ENCODE measurements at places on chromosomes 11 and 22.
A peak's percentile ranks its signal among the peaks of the same experiment; 100 is the strongest.

GRCh38 chr11:130522284-130522961 lies 74.0 kb downstream of the ADAMTS15 start:
- peak; percentile 96 for ATAC-seq

GRCh38 chr11:134459246-134460061 lies 47.4 kb upstream of the B3GAT1 start:
- ATAC-seq, result no peak

DNA sequence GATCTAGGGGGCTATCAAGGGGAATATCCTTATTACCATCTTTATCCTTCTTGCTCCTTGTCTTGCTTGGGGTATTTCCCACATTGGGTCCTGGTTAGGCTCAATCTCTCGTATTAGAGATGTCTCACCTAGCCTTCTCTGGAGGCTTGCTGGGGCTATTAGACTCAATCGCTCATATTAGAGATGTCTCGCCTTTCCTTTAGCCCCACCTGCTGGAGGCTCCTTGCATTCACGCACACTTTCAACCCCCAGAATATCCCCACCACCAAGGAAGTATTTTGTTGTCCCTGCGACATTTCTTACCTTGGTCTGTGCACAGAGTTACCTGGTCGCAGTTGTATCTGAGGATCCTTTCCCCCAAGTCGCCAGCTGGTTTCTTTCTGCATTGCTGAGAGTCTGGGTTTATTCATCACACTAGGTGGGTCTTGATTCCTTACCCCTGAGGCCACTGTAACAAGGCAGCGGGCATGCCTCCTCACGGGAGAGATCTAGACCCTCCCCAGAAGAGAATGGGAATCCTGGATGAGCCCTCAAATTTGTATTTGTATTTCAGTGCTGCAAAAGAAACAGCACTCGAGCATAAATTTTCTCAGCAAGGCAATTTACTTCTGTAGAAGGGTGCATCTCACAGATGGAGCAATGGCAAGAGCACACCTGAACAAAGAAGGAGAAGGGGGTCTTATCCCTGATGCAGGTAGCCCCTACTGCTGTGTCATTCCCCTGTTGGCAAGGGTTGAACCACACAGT lies 15.9 kb upstream of the HYLS1 start:
- ATAC-seq, result no peak

- no peak for ATAC-seq
These were observed 2.5 kb downstream of the LIF start for GRCh38 chr22:30244066-30244465.

DNA sequence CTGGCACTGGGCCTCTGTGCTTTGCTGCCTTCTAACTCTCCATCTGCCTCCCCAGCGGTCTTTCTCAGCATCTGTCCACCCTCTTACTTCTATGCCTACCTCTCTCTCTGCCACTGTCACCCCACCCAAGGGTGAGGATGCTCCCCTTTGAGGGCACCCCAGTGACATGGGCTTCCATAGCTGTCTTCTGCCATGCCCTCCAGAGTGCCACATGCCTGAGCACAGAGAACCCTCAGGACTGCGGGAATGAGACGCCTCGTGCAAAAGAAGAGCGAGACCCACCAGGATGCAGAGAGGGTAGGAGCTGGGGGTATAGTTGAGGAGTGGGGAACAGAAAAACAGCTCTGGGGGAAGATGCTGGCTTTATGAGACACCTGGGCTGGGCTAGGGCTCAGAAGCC lies 64.3 kb downstream of the BTG4 start:
- no peak for ATAC-seq

DNA sequence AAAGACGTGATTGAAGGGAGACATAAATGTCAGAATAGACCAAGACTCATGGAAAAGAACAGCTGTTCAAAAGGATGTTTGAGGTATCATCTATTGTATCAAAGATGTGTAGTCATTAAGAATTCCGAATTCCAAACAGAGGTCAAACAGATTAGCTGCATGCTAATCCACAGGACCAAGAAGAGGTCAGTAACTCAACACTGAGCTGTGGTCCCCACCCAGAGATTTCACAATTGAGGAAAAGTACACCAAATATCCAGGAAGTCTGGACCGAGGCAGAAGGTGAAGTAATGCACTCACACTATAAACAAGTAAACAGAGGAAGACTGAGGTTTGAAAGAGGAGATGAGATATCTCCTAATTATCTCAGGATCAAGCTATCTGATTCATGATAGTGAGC lies 29.6 kb upstream of the OR5P2 start:
- no peak for ATAC-seq

- ATAC-seq, result peak; percentile 87
These were observed 202.8 kb downstream of the ADAMTS15 start for GRCh38 chr11:130651066-130651855.

DNA sequence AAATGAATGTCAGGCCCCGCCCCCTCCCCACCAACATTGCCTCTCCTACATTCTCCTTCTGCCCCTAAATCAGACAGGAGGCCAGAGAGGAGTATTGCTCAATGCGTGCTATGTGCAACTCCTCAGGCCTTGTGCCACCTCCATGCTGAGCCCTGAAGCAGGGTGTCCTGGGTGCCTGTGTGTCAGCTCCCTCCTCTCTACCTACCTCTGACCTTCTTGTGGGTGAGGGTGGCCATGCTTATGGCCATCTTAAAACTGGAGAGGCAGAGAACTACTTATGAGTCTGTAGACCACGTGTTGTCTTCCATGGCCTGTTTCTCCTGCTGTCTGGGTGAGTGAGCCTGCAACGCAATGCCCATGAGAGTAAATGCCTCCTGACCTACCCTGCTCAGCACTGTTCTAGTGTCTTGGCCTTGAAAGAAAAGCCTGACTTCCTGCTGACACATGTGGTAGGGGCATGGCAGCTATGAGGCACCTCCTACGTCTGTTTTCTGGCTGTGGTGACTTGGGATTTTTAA lies 10.5 kb downstream of the MCAM start:
- ATAC-seq, result no peak

- ATAC-seq, result no peak
These were observed 6.3 kb downstream of the NXPE2 start for GRCh38 chr11:114684636-114685035.

GRCh38 chr11:3684819-3685172 lies 13.6 kb upstream of the CHRNA10 start:
- no peak for ATAC-seq

- peak; percentile 27 for ATAC-seq
These were observed at the start of gene ZFTA for GRCh38 chr11:63768237-63769041. TSS of gene ZFTA (minus strand) at chr11:63768775. CDS start at chr11:63768622, 153 bp downstream.

DNA sequence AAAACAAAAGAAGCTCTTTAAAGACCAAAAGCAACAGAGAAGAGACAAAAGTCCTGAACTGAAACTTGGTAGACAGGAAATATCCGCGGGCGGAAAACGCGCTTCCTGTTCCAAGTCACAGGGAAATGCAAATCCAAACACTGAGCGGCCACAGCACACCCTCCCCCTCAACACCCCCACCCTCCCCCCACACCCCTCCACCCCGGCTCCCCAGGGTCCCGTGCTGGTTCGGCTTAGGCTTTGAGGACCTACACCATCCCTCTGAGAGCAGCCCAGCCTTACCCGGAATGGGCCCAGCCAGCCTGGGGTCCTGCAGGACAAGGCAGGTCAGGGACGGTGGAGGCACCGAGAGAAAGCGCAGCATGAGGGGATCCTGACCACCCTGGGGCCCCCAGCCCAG lies 160.4 kb downstream of the BRD1 start:
- no peak for ATAC-seq

DNA sequence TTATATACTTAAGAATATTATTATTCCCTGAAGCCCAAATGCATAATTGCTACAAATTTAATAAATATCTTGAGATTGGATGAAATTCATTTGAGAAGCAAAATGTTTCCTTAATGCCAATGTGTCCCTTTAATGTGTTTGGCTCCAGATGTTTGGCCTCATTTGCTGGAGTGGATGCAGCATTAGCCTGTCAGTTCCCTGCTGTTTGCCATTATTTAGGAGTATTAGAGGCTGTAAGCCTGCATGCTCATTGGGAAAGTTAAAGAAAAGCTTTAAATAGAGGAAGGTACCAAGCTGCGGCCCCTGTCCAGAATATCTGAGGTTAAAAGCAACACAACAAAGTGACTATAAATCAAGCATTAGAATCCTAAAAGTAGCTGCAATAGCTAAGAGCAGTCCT lies 54.8 kb upstream of the PITPNB start:
- ATAC-seq, result no peak

GRCh38 chr22:50469377-50470305 lies 5.2 kb downstream of the SBF1 start:
- peak; percentile 89 for ATAC-seq

DNA sequence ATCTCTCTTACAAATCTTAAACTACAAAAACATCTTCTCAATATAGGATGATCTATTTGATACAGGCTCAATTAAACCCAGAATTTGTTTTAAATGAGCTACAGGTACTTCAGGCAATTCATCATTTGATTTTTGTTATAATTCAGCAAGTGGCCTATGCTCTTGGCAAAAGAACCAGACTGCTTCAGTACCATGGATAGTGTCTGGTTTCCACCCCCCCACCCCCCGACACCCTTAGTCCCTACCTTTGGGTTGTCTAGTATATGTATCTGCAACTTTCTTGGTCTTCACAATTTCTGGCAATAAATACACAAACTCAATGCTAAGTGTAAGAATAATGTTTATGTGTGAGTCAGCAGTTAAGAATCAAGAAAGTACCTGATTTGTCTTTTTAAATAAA lies 97.3 kb upstream of the API5 start:
- no peak for ATAC-seq

GRCh38 chr11:117789241-117789640 lies 7.8 kb downstream of the DSCAML1 start:
- no peak for ATAC-seq

DNA sequence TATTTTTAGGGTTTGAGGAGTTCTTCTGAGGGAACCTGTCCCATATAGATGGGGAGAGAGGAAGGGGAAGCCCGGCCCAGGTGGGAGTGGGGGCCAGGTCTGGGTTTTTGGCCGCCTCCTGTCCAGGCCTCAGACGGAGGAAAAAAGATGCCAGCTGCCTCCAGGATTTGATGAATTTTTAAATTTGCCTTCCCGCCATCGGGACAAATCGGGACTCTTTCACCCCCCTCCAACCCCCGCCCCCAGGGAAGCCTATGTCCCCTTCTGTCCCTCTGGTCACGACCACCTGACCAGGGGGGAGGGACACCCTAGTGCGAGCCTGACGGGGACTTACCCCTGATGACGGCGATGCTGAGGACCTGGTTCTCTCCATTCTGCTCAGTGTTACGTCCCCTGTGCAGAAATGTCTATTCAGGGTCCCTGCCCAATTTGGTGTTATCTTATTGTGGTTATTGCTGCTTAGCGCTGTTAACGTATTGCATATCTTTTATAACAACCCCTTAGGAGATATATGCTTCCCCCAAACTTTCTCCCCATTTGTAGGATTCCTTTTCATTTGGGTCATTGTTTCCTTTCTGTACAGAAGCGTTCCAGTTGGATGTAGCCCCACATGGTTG lies 115.9 kb upstream of the GRK3 start:
- peak; percentile 28 for ATAC-seq

DNA sequence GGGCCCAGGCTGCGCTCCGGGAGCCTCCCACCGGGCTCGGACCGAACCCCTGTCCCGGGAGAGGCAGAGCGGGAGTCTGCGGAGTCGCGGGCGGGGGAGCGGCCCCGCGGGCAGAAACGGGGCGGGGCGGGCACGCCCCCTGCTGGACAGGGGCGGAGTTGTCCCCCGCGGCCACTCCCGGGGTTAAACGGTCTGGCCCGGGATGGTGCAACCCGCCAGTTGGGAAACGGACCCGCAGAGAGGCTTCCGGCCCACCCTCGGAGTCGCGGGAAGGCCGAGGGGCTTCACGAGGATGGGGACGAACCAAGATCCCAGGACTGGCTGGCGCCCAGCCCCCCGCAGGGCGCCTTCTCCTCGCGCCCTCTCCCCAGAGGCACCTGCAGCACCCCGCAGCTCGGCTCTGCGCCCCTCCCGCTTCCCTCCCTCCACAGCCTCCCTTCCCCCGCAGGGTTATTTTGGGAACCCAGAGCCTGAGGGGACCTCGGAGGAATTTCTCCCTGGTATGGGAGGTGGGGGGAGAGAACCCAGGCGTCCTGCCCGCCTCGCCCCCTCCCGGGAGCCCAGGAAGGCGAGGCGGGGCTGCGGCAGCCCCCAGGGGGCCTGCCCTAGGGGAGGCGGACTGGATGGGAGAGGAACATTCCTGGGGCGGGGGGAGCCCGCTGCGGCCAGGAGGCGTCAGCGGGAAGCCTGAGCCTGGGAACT lies 902 bp downstream of the RASGRP2 start:
- ATAC-seq, result peak; percentile 53

- ATAC-seq, result no peak
These were observed 43.1 kb downstream of the CHST1 start for GRCh38 chr11:45622283-45622682.

DNA sequence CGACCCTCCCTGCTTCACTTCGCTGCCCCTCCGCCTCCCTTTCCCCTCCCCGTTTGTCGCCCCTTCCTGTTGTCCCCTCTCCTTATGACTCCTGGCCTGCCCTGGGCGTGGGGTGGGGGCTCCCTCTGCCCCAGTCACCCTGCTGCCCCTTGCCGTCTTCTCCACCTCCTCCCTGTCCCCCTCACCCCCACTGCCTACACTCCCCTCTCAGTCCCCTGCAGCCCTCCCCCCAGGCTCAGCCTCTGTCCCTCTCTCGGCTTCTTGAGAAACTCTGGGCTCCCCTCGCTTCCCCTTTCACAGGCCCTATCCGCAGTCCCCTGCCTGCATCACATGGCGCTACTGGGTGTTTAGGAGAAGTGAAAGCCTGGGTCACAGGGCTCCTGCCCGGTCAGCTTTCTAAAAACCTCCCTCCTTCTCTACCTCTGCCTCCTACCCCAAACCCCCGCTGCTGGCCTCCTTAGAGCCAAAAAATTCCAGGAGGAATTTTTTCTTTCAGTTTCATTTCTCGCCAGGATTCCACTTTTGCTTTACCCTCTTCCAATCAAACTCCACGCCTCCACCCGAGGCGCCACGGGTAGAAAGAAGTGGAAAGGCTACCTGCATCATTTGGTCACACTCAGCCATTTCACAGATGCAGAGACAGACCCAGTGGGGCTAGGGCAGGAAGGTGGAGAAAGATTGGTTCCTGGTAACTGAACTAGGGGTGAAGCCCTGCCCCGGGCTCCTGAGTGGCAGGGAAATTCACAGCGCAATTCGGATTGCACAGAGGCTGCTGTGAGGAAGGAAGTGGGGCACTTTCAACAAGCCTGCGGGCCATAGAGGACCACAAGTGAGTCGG lies at the start of gene SLC15A3:
TSS of gene SLC15A3 (minus strand) at position 273 of the 838 bp plus-strand sequence. CDS start 625 bp downstream, outside the sequence.
- peak; percentile 66 for ATAC-seq

DNA sequence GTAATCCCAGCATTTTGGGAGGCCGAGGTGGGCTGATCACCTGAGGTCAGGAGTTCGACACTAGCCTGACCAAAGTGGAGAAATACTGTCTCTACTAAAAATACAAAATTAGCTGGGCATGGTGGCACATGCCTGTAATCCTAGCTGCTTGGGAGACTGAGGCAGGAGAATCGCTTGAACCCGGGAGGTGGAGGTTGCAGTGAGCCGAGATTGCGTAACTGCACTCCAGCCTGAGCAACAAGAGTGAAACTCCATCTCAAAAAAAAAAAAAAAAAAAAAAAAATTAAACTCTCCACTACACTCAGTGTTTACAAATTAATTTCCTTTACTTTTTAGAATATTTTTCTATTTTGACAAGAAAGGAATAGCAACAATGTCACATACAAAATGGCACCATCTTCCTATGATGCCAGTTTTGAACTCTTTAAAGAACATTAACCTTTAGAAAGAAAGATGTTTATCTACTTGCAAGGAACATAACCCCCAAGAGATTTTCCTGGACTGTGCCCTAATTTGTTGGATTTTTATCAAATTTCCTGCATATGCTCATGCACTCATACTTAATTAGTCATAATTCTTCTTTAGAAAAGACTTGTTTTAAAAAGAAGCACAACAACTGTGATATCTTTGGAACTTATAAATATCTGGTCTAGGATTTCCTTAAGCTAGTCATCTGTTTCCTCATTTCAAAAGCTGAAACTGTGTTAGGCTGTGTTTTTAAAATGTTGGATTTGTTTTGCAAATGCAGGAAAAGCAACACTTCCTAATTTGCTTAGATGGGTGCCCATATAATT lies 22.6 kb upstream of the HIPK3 start:
- ATAC-seq, result peak; percentile 26
